ENCODE measurements at places on chromosomes 5 and 9.

GRCh38 chr9:137878146-137878941 lies 762 bp downstream of the CACNA1B start:
- no peak for DNase-seq

- DNase-seq: no peak
These were observed 196.6 kb downstream of the TTLL11 start for GRCh38 chr9:121896545-121896943.

GRCh38 chr9:129174724-129175514 lies 3.1 kb downstream of the IER5L start:
- DNase-seq: no peak

- DNase-seq: no peak
These were observed 404.0 kb downstream of the TLE4 start for GRCh38 chr9:79975621-79976256.

- no peak for DNase-seq
These were observed 9.7 kb upstream of the ERBIN start for GRCh38 chr5:65916636-65917035.

GRCh38 chr5:179185256-179185940 lies 125.2 kb downstream of the ZNF354C start:
- DNase-seq: no peak

DNA sequence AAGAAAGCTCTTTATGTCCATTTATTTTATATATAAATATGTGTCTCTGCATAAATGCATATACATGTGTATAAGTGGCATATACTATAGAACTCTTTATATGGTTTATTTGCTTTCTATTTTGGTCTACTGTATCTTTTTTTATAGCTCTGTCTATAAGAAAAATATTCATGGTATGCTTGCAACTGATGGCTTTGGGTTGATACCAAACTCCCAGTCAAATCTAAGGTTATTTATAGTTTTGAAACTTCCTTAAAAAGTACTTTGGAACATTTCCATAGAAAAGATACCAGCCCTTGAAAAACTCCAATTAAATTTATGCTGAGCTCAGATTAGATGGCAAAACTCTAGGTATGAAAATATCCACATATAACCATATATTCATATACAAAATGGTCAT lies 120.0 kb upstream of the KLF9 start:
- DNase-seq: no peak

DNA sequence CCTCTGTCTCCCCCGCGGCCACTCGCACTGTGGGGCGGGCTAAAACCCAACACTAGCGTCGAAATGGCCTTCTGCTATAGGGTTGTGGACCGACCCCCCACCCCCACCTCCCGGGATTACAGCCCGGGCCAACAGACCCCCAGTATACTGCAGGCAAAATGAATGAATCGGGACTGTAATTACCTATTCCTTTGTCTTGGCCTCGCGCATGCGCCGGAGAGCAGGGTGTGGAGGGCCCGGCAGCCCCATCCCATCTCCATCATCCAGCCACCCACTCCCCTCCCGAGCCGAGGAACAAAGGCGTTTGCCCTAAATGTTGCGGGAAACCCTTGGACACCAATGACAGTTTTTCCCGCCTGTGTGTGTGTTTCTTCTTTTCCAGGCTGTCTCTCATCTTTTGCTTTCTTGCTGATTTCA lies 1.6 kb downstream of the BASP1 start:
- DNase-seq: no peak

- no peak for DNase-seq
These were observed 3.2 kb downstream of the MAP3K1 start for GRCh38 chr5:56818450-56819037.

- no peak for DNase-seq
These were observed 55.4 kb upstream of the RPL26L1 start for GRCh38 chr5:172903790-172904189.

GRCh38 chr5:180487556-180487955 lies 6.6 kb upstream of the CNOT6 start:
- no peak for DNase-seq

DNA sequence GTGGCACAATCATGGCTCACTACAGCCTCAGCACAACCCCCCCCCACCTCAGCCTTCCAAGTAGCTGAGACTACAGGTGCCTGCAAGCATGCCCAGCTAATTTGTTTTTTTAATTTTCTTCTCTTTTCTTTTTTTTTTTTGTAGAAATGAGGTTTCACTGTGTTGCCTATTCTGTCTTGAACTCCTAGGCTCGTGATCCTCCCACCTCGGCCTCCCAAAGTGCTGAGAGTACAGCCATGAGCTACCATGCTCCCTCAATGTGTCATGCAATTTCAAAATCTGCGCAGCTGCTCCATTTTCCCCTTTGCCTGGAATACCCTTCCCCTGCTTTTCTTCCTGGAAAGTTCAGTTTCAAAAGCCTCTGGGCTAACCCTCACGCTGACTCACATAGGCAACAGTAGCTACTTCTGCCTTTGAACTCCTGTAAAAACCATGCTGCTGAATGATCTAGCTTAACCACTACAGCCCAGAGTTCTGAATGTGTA lies 71.0 kb upstream of the IL7R start:
- no peak for DNase-seq

DNA sequence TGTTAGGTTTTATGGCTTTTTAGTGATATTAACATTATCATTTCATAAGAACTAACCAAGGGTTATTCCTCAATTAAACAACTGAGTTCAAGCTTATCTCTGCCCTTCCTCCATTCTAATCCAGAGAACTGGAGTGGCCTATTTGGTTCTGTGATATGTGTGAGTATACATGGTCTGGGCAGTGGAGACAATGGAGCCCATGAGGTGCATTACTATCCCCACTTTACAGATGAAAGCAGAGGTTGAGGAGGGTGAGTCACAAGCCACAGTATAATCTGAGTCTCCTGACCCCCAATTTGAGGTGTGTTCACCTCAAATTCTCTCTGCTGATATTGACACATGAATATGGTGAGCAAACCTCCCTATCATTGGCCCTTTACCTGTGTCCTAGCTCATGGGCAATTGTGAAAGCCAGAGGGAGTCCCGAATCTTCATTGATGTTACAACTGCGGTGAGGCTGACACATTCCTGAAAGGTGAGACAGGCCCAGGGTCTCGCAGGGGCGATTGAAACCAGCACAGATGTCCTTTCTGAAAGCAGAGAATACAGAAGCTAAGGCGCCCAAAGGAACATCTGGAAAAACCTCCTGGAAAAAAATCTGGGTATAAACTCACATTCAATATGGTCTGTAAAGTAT lies 217.2 kb downstream of the TARS1 start:
- DNase-seq: no peak

DNA sequence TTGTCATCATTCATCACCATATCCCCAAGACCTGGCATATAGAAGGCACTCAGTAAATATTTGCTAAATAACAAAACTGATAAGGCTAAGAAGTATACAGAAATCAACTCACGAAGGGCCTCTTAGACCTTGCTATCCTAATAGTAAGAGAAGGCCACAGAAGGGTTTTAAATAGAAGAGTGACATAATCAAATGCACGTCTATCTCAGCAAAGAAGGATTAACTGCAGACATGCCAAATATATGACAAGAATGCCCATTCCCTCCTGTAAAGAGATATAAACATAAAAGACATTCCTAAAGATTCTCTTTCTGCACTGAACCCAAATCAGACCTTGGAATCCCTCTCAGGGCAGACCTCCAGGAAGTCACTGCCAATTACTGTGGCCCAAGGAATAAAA lies 34.1 kb downstream of the ECPAS start:
- DNase-seq: no peak

DNA sequence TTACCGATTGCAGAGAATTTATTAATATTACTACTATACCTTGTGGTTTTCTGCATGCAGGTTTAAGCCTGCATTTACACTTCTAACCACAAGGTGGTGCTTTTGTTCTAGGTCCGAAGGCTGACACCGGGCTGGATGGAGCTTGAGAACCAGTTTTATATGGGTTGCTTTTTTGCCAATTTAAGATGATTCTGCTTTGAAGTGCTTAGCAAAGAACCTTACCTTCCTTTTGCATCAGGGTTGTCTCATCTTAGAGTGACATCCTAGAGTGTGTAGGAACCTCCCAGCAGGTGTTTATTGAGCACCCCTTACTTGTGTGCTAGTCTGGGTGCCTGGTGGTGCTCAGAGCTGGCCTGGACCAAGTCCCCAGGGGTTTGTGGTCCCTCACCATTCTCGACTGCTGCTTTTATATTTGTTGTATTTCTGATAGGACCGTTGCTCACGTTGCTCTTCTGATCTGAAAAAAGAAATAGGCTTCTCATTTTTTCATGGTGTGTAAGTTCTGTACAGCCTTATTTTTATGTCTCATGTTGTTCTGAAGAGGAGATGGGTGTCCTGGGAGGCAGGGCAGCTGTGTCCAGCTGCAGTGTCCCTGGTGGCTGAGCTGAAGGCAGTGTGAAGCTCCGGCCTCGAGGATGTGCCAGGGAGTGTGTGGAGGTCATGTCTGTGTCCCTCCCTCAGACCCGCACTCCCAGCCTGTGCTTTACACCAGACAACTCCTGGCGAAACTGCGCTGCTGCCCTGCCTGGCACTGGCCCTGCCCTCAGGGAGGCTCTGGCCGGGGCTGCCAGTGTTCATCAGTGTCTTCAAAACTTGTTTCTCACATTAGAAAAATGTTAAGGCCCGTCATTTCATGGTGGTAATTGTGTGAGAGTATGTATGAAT lies 54.3 kb downstream of the EHMT1 start:
- DNase-seq: no peak

- DNase-seq: no peak
These were observed 555.3 kb upstream of the FTMT start for GRCh38 chr5:121296356-121296755.

DNA sequence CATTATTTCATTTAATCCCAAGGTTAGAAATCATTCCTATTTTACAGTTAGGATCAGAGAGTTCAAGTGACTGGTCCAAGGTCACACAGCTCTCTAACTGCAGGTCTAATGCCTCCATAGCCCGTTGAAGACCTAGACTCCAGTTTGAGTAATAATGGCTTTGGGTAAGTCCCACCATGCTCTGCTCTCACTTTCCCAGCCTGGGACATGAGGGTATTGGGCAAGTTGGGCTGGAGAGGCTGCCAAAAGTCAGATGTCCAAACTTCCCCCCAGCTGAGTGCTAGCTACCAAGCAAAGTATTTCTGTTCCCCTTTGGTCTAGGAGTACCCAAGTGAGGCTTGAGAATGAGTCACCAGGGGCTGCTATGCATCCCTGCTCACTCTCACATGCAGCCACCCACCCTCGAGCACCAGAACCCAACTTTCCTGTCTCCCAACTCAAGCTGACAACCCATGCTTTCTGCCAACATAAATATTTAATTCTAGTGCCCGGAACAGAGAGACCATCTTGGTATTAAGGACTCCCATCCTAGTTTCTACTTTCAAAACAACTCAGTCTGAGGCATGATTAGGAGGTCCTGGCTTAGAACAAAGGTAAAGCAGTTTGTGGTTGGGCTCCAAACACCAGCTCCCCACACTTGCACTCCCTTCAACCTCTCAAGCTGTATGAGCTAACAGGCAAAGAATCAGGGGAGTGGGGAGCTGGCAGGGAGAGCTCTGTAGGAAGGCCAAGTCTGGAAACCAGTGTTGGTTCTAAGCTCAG lies 236.5 kb upstream of the TRIM32 start:
- no peak for DNase-seq

- DNase-seq: no peak
These were observed 32.7 kb downstream of the SUSD1 start for GRCh38 chr9:112142420-112142819.

GRCh38 chr5:158698023-158698639 lies 401.6 kb downstream of the EBF1 start:
- DNase-seq: no peak

DNA sequence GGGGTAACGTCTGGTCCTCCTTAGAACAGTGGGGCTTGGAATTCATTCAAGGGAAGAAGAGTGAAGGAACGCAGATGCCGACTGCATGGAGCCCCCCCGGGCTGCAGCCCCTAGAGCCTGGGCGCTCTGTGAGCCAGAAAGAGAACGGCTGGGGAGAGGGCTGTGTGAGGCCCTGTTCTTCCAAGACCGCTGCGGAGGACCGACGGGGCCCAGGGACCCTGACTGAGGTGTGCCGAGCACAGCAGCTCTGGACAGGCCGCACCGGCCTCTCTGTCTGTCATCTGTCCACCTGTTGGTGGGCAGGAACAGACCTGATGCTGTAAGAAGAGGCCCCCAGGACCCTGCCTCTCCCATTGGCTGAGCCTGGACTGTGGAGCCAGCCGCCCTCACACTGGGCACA lies 7.7 kb upstream of the NOTCH1 start:
- no peak for DNase-seq

DNA sequence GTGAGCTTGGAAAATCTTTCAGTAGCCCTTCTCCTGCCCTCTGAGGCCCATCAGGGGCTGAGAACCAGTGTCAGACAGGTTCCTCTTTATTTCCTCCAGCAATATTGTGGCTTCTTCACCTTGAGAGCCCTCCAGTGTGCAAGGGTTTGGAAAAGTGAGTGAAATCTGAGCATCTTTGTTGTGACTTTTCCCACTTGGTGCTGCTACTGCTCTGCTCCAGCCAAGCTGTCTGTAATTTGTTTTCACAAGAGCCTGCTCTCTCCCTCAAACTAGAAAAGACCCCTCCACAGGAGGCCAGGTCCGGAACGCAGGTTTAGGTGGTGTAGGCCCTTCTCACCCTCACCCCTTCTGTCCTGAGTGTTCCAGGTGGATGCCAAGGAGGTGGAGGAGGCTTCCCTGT lies 57.4 kb upstream of the SPRY4 start:
- no peak for DNase-seq

DNA sequence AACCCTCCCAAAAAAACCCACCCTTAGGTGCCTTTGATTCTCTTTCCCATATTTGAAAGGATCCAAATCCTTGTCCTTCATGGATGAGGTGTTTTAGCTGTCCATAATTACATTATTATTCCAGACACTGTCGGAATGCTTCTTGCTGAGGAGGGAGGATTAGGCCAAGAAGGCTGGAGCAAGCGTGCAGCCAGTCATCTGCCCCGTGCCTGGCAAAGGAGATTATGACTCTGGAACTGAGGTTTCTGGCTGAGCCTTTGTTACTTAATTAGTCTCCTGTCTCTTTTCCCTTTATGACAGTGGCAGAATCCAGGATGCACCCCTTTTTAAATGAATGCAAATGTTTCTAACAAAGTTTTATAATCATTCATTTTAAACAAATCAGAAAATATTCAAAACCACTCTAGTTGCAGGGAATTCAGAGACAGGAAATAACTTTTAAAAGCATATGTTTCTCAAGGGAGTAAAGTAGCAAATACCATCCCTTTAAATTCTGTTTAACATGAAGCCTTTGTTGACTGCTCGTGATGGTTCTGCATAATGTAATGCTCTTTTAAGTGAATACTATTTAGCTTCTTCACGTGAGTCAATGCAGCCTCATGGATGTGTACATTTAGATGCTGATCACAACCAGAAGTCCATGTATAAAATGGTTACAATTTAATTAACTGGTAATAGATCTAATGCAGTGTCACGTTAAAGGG lies 69.8 kb downstream of the GALNT10 start:
- no peak for DNase-seq

- DNase-seq: no peak
These were observed 410.6 kb upstream of the DAB2 start for GRCh38 chr5:39835371-39835770.

DNA sequence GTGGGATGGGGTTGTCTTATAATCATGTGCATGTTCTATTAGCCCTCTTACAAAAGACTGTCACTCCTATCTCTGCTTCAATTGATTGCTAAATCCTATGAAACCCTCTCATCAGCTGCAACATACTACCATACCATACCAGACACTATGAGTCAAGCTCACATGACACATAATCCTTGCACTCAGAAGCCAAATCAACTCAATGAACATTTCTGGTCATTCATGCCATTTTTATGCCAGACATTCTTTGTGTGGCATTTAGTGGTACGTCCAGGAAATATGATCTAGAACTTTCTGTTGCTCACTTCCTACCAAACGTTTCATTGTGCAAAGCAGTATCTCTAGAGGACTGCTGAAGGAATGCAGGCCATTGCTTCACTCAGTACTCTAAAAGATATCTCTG lies 159.2 kb upstream of the GNA14 start:
- no peak for DNase-seq

GRCh38 chr5:123865641-123866040 lies 353.7 kb downstream of the CSNK1G3 start:
- no peak for DNase-seq
